Cerebellar nuclear complex (tissue), 1 donor: ENCODE measurements at places on chromosomes 2 and 18.

GRCh38 chr2:236674238-236674637 lies 104.6 kb downstream of the ACKR3 start:
- no peak for DNase-seq

DNA sequence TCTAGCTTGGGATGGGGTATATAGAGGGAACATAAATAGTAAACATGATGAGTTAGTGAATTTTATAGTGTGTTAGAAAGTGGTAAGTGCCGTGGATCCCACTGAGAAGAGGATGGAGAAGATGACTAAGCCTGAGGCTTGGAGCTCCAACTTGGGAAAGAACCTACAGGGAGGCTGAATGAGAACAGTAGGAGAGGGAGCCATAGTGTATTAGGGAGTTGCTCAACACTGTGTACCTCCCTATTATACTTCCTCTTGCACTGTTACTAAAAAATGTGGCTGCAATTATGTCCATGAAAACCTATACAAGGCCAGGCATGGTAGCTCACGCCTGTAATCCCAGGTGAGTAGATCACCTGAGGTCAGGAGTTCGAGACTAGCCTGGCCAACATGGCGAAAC lies 2.9 kb upstream of the SLC19A3 start:
- DNase-seq, result no peak

GRCh38 chr2:37342591-37343220 lies 1.7 kb upstream of the QPCT start:
- no peak for DNase-seq

- no peak for DNase-seq
These were observed 26.5 kb downstream of the NCKAP1 start for GRCh38 chr2:183011743-183012142.

DNA sequence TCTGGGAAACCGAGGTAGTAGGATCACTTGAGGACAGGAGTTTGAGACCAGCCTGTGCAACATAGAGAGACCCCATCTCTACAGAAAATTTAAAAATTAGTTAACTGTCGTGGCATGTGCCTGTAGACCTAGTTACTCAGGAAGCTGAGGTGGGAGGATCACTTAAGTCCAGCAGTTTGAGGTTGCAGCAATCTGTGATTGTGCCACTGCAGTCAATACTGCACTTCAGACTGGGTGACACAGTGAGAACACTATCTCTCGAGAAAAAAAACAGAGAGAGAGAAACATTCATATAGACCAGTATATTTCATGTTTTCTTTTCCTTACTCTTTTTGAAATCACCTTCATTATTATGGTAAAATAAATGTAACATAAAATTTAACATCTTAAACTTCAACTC lies 290.7 kb upstream of the CYP26B1 start:
- no peak for DNase-seq

DNA sequence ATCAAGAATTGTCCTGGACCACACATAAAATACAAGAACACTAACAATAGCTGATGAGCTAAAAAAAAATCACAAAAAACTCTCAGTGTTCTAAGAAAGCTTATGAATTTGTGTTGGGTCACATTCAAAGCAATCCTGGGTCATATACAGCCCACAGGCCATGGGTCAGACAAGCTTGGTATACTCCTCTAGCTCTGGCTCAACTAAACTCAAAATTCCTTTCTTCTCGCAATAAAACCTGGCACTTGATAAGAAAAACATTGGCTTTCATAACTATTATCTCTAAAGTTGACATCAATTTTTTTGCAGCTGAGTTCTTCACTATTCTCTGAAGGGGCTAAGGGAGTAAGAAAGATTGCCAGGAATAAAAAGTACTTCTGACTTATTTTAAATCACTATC lies 38.3 kb downstream of the FBXO48 start:
- DNase-seq, result no peak

DNA sequence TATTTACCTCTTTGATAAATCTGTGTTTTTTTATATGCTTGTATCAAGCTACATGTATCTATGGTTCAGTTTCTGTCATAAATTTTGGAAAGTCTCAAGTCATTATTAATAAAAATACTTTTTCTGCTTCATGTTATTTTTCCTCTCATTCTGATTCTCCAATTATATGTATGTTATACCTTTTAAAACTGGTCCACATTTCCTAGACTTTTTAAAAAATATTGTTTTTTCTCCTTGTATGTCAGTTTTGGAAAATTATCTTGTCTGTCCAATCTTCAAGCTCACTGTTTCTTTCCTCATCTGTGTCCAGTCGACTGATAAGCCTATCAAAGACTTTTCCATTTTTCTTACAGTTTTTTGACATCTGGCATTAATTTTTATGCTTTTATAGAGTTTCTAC lies 253.4 kb downstream of the ASXL3 start:
- no peak for DNase-seq

DNA sequence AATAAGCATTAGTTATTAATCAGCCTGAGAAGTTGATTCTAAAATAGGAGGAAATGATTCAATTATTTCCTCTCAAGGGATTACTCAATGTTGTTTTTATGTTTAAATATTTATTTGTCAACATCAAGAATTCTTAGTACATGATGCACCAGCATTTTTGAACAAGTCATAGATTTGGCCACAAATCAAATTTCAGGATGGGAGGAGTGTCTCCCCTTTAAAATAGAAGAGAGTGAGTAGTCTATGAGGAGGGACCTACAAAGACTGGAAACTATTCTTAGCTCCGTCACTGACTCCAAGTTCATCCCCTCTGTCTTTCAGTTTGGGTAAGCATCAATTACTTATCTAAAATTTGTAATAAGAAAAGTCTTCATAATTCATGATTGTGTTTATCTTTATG lies 18.6 kb upstream of the IL18R1 start:
- DNase-seq, result no peak

DNA sequence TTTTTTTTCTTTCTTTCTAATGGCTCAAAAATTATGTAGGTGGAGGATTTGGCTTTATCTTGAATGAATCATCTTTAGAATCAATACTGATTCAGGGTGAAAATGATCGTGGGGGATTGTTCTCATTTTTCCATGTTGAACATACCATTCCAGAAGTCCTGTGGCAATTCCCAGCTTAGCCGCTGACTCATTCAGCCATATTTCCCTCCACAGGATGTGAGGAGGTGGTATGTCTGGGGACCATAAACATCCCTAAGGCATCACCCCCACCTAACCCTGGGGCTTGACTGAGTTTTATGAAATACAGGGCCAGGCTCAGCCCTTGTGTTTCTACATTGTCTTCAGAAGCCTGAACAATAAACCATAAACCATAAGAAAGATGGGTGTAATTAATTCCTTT lies 92.7 kb upstream of the FN1 start:
- no peak for DNase-seq

DNA sequence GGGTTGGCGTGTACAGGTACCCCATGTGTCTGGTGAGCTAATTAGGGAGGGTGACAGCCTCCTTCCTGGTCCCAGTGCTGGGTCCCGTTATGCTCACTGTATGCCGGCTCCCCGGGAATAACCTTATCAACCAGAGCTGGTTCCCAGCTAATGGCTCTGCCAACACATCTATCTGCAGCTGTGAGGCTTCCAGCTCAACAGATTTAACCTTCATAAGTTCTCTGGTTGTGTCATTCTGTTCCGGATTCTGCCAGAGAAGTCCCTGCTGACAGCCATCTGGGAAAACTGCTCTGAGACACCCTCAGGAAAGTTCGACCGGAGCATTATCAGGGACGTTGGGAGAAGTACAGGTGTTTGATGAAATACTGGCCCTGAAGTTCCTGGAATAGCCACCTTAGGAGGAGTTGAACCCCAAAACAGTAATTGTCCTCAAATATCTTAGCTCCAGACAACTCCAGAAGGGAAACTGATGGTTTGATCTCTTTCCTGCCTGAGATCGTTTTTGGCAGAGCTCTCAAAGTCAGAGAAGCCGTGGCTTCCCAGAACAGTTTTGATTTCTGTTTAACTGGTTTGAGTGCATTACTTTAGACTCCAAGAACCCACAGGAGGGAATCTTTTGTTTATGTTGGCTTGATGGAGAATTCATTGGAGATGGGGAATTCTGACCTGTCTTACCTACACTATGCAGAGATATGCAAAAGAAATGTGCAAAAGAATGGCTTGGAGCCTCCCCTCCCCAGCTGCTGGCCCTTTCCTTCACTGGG lies 39.4 kb upstream of the TXNDC2 start:
- no peak for DNase-seq

DNA sequence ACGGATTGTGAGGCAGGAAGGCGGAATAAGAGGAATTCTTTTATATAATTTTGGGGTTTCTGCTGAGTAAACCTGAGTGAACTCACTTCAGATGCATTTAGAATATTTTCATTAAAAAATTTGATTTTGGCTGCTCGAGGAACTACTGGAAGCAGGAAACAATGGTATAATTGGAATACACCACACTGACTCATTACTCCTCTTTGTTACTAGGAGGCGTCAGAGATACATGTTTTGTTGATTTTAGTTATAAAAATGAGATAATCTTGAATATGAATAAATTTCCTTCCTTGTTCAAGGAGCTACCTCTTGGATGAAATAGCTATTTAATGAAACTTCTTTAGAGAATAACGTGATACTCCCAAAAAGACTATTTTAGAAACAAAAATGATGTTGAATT lies 97.4 kb downstream of the ANKRD36 start:
- no peak for DNase-seq

DNA sequence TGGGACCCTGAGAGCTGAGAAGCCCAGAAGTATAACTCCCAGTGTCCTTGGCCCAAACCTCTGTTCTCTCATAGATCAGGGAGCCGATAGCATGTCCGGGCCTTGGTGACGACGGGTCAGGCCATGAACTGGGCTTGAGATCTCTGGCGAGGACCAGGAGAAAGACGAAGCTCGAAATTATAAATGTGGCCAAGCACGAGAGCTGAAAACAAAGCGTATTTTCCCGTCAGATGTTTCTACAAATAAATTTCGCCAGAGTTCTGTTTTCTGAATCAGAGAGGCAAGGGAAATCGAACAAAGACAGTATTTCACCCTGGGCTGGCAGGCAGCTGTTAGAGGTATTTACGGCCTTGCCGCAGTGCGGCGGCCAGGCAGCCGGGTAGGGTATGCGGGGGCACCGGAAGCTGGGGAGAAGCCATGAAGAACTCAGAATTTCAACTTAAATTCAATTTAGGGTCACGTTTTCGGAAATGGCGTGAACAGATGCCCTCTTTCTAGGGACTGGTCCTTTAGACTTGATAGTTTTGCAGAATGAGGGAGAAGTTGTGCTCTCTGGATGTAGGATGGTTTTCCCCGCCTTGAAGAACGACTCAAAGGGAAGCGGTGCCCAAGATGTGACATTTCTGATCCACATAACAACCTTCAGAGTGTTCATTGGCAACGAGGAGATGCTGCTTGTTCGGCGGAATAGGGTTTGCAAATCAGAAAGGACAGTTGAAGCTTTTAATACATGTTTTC lies 9.6 kb downstream of the HOXD8 start:
- no peak for DNase-seq
